B cell (primary cell): ENCODE measurements at places on chromosomes 11 and 22. TPM values are rescaled to one million over a fixed set of nuclear protein-coding genes. Genes with fewer than 3 reads are reported as not detected.

Gene PKDREJ
- not detected in 2 replicates for total RNA-seq

- peak overlapping the region; percentile 97 for H3K27ac ChIP-seq
- H3K4me1 ChIP-seq, result peaks cover 19% of the 10 kb centered on the region
- H3K27me3 ChIP-seq, result no peaks in the 10 kb centered on the region
Measured at GRCh38 chr11:118572981-118573550, 857 bp downstream of the ARCN1 start.

GRCh38 chr22:44947049-44947448 lies 62.8 kb downstream of the PHF21B start:
- no peak for DNase-seq
- H3K27me3 ChIP-seq, result no peaks in the 10 kb centered on the region
- H3K36me3 ChIP-seq, result no peaks in the 10 kb centered on the region
- no peak overlapping the region for H3K4me3 ChIP-seq
- no peaks in the 10 kb centered on the region for H3K4me1 ChIP-seq

GRCh38 chr22:36641902-36642640 lies 61.5 kb downstream of the CACNG2 start:
- no peaks in the 10 kb centered on the region for H3K27me3 ChIP-seq
- H3K4me3 ChIP-seq, result no peak overlapping the region
- H3K4me1 ChIP-seq, result no peaks in the 10 kb centered on the region
- H3K27ac ChIP-seq, result no peak overlapping the region
